ENCODE measurements at places on chromosomes 4 and X.

- DNase-seq: no peak
Observed at GRCh38 chrX:153469811-153470410, 465 bp downstream of the HAUS7 start.

DNA sequence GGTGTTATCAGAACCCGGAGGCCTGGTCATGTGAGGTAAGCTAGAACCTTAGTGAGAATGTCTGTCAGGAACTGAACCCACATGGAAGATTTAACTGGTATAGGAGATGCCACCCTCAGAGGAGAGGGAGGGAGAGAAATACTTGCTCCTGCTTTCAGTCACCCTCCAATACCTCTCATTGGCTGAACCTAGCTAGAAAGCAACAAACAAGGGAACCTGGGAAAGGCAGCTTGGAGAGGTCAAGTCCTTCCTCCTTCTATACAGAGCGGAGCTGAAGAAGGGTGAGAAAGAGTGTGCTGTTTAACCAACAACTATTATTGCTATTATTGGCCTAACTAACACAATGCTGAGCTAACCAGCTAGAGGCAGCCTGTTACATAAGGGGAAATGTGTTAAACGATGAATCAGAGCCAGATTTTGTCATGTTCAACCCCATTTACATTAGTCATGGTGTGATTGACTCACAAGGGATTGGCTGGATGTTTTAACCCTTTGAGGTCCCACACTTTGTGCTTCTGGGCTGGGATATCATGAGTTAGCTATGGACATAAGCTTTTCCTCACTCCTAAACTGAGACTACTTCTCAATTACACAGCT, 96.5 kb upstream of the ESX1 start:
- DNase-seq: no peak

GRCh38 chr4:86493460-86493859, 100.7 kb upstream of the PTPN13 start:
- no peak for DNase-seq

DNA sequence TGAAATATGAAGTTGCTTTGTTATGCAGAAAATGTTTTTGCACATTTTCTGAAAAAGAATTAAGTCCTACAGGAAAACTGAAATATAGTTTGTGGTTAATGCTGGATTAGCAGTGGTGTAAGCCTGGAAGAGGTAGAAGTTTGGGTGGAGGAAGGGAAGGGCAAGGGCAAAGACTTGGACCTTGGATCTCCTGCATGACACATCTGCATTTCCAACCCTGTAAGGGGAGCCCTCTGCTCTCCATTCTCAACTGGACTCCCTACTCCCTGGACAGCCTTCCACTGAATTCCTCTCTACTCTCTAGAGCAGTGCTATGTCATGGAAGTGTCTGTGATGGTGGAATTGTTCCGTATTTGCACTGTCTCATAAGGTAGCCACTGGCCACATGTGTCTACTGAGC, 4.6 kb downstream of the CASP6 start:
- no peak for DNase-seq

- DNase-seq: no peak
Observed at GRCh38 chr4:79362626-79363025, 36.8 kb upstream of the NAA11 start.

DNA sequence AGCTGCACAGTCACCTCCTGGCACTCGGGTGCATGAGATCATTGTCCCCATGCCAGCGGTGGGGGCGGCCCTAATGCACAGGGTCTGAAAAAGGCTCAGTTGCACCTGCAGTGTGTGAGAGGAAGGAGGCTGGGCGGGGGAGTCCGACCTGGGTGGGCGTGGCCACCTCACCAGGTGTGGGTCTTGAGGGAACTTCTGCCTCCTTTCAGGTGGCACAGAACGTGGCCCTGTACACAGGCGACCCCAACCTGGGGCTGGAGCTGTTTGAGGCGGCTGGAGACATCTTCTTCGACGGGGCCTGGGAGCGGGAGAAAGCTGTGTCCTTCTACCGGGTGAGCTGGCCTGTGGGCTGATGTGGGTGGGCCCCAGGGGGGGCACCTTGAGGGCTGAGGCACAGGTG, 34.3 kb upstream of the HTRA3 start:
- no peak for DNase-seq

GRCh38 chr4:69092190-69092589, 4.1 kb upstream of the UGT2B7 start:
- DNase-seq: no peak

- DNase-seq: no peak
Observed at GRCh38 chr4:69066945-69067344, 29.3 kb upstream of the UGT2B7 start.

DNA sequence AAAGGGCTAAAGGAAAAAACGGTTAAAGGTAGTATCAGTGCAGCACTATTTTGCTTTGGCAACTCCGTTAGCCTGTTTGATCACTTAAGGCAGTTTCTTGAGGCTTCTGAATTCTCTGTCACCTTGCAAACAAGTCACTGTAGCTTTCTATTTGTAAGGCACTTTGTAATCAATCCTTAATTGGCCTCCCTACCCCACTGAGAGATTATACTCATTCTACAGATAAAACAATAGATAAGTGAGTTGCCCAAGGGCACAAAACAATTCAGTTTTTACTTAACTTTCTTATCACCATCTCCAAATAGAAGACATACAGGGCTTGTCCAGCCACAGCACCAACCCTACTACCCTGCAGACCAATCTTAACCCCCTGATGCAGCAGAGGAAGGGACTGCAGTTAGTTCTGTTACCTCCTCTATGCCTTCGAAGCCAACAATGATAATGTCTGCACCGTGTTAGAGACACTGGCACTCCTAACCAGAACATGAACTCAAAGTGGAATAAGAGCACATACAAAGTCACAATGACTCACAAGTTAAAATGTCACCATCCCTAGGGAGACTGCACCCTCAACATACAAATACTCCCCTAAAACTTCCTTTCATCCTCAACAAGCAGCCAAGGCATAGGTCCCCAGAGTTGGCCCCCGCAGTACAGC, 1.7 kb downstream of the TMEM185A start:
- DNase-seq: no peak

DNA sequence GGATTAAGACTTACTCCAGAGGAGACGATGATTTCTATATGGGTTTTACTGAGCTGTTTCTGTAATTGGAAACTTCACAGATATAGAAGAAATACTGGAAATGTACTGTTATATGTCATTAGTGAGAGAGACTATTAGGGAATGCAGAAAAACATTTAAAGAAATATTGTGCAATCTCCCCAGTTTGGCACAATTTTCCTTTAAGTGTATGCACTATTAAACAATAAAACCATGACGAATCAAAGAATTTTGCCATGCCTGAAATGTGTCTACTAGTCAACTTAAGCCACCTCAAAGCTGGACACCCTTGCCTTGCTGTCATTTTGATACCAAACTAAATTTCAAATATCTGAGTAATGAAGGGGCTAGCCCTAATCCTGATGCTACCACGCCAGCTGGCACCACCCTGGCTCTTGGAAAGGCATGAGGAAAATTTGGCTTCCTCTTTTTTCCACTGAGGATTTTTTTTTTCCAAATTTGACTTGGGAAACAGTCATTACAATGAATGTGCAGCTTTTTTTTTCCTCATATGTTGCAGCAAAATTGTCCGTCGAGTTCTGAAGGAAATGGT, 36.1 kb downstream of the MTTP start:
- DNase-seq: no peak

DNA sequence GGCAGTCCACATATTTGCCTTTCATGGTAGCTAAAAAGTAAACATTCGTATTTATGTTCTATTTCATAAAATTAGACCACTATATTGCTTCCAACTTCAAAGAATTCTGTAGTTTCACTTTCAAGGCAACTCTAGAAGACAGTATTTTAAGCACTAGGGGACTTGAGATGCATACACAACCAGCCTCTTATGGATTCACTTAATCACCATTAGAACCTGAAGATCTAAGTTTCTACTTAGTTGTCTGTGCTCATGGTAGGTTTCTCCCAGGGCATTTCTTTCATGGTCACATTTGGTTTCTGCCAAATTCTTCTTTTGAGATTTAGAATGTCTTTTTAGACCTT, 209.9 kb upstream of the HCCS start:
- DNase-seq: no peak

DNA sequence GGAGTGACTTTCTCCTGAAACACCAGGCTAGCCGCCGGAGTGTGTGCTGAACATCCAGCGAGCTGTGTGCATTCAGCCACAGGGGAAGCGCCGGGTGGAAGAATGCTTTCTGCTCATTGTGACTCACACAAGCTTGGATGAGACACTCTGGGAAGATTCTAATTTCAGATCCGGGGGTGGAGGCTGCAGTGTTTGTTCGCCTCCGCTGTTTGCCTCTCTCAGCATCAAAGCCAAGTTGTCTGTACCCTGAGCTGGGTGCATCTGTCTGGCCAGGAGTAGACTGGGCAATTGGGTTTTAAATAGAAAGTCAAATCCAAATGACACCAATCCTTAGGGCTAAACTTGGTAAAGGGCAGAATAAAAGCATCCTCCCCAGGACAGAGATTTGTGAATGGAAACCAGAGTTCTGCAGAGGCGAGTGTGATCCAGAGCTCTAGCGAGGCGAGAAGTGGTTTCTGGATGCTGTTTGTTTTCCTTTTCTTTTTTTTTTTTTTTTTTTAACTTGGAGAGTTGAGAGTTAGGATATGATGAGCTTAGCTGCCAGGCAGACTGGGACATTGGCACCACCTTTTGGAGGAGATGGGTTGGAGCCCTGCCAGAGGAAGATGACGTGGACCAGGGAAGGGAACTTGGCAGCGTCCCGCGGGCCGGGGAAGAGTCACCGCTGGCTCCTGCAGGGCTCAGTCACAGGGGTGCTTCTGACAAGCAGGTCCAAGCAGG, 196.0 kb upstream of the PSAPL1 start:
- no peak for DNase-seq

DNA sequence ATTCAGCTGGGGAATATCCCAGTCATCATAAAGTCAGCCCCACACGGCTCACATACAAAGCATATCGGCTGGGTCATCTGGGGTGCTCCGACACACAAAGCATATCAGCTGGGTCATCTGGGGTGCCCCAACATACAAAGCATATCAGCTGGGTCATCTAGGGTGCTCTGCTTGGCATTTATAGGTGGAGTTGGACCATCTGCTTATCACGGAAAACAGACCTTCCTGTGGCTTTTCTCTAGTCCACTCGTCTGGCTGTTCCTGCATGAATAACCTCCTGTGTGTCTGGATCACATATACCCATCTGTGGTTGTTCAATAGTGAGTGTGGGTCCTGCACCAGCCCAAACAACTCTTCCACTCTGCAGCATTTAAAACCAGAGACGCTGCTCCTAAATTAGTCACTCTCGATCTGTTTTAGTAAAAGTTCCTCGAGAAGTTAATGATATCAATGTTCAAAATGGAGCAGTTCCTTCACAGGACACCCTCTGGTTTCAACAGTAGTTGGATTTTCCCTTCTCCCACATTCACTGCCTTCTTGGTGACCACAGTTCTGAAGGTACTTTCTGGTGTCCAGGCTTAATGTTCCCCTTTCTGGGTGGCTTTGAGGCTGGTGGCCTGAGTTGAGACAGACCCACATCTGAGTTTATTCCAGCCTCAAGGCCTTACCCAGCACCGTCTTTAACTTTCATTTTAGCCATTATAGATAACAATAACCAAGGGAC, 70.0 kb upstream of the FRG1 start:
- no peak for DNase-seq

DNA sequence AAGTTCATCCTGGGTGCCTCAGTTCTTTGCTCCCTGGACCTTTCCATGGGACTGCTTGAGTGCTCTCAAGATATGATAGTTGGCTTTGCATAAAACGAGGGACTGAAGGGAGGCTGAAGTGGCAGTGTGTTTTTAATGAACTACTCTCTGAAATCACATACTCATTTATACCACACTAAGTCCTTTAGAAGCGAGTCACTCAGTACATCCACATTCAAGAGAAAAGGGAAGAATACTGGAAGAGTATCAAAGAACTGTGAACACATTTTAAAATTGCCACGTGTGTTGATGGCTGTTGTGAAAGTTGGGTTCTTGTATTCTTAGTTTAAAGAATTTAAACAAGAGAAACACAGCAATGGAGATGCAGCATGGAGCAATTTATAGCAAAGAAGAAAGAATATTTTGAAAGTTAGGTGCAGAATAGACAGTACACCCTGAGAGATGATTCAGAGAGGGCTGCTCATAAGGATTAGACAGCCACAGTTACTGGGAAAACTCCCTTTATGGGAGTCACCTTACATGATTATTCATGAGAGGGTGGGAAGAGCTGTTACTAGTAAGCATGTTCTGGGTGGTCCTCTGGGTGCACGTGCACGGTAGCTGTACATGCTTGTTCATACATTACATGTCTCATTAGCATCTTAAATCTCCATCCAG, 380.7 kb downstream of the ADGRL3 start:
- no peak for DNase-seq

- no peak for DNase-seq
Observed at GRCh38 chr4:94978904-94979303, 221.1 kb downstream of the BMPR1B start.

GRCh38 chr4:141849367-141849766, 213.0 kb downstream of the IL15 start:
- DNase-seq: no peak

- DNase-seq: no peak
Observed at GRCh38 chr4:15130441-15130840, 128.2 kb downstream of the CPEB2 start.

- no peak for DNase-seq
Observed at GRCh38 chr4:157048248-157048647, 27.7 kb upstream of the GLRB start.

- no peak for DNase-seq
Observed at GRCh38 chr4:73588613-73589012, 31.6 kb downstream of the RASSF6 start.

- peak; percentile 91 for DNase-seq
Observed at GRCh38 chr4:40309250-40309774, 25.8 kb upstream of the CHRNA9 start.

- no peak for DNase-seq
Observed at GRCh38 chr4:108193886-108194672, 25.3 kb upstream of the LEF1 start.

DNA sequence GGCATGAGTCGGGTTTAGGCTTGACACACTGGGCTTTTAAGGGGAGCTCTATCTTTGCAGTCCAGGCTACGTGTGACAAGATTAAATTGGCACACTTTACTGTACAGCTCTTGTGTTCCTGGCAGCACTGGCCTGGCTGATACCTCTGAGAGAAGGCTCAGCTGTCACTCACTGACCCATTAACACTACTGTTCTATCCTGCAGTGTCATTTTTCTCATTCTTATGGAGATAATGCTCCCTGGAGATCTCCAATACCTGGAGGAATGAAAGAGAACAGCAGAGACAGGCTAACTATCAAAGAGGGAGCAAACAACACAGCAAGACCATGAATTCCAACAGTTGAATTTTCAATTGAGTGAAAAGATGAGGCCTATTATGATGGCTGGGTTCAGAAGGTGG, 1.7 kb upstream of the PDHA2 start:
- DNase-seq: no peak

DNA sequence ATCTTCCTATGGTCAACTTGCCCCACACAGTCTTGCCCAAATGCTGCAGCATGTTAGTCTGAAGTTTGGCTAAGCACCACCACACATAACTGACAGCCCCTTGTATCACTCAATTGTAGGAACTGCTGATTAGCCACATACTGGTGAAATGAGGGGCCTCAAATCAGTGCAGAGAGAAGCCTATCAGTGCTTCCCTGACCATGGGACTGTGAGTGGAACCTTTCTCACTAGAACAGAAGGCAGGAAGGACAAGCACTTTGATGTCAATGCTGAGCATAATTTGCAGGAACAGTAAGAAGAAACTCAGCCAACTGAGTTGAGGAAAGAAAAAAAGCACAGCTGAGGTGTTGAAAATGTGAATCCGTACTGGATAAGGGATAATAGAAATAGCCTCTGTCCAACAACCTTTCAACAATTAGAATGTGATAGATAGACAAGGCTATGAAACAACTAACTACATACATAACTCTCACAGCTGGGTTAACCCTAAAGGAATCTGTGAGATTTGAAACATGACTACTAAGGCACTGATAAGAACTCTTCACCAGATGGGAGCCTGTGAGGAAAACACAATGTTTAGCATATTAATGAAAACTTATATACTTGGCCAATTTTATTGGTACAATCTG, 136.6 kb upstream of the SH3RF1 start:
- no peak for DNase-seq

Data from activated T-cell treated with anti-CD3 and anti-CD28 coated beads, Interleukin-2, amount 50 U/mL, for 1 hour (primary cell).